Uterus (tissue), 4 donors: ENCODE measurements at places on chromosomes 5 and 9. TPM values are rescaled to one million over a fixed set of nuclear protein-coding genes. Genes with fewer than 3 reads are reported as not detected.

GRCh38 chr9:127960410-127961154 lies 20.2 kb downstream of the EEIG1 start:
- peaks cover 34% of the 10 kb centered on the region for H3K4me1 ChIP-seq
- H3K36me3 ChIP-seq: no peaks in the 10 kb centered on the region
- H3K4me3 ChIP-seq: no peak overlapping the region
- H3K27me3 ChIP-seq: no peaks in the 10 kb centered on the region
- no peak for DNase-seq

DNA sequence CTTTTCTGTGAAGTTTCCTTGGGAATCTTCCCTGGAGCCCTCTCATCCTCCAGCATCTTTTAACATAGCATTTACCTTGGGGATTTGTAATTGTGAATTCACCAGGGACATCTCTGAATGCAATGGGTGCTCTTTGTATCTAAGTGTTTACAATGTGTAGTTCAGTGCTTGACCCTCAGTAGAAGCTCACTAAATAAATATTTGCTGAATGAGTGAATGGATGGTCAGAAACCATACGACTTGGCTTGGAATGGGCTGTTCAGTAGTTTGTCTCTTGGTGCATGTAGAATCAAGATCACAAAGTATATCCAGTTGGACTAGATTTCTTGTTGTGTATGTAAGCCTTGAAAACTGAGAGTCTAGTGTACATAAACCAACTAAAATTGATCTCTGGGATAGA lies 81.8 kb upstream of the MEF2C start:
- H3K4me3 ChIP-seq: no peak overlapping the region
- H3K27ac ChIP-seq: no peak overlapping the region
- no peaks in the 10 kb centered on the region for H3K36me3 ChIP-seq
- no peaks in the 10 kb centered on the region for H3K4me1 ChIP-seq

The UBE2QL1 gene
- total RNA-seq: not detected

DNA sequence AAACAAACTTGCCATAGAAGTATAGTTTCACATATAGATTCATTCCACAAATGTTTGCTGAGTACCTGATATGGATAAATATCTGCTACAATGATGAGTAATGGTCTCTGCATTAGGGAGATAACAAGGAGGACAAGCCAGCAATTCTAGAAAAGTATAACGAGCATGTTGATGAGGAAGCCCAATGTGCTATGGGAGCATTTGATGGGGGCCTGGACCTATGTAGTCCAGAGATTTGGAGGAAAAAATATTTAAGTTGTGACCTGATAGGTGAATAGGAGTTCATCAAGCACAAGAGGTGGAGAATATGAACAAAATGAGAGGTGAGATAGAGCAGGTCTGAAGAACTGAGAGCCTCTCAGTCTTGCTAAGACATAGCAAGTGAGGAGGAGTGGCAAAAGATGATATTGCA lies 14.4 kb upstream of the TMEM245 start:
- no peak overlapping the region for H3K4me3 ChIP-seq
- no peak overlapping the region for H3K27ac ChIP-seq
- no peaks in the 10 kb centered on the region for H3K4me1 ChIP-seq
- DNase-seq: no peak
- no peaks in the 10 kb centered on the region for H3K27me3 ChIP-seq
- H3K36me3 ChIP-seq: no peaks in the 10 kb centered on the region

DNA sequence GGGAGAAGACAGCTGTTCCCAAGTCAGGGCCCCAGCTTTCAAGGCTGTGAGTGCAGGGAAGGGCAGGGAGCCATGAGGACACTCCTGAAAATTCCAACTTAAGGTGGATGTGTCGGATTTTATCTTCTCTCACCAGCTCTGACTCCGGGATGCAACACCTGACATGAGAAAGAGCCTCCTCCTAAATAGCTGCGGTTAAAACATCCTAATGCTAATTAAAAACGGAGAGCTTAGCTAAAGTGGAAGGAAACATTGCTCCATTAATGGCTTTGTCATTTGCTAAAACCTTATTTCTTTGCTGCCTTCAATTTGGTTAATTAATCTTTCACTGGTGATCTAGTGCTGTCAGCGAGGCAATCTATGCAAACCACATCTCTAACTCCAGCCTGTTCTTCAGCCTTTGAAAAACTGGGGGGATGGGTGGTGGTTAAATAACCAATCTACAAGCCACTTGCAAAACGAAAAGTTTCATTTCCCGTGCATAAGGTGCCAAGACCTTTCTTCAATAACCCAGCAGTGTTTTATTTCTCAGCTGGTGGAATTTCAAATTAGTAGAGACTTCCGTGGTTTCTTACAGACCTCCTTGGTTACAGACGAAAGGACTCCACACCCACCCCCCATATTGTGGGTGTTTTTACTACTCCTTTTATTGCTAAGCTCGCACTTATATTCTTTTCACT lies 379.6 kb downstream of the MLLT3 start:
- no peak for DNase-seq
- H3K4me3 ChIP-seq: no peak overlapping the region
- H3K36me3 ChIP-seq: no peaks in the 10 kb centered on the region
- H3K27me3 ChIP-seq: no peaks in the 10 kb centered on the region
- no peaks in the 10 kb centered on the region for H3K4me1 ChIP-seq

DNA sequence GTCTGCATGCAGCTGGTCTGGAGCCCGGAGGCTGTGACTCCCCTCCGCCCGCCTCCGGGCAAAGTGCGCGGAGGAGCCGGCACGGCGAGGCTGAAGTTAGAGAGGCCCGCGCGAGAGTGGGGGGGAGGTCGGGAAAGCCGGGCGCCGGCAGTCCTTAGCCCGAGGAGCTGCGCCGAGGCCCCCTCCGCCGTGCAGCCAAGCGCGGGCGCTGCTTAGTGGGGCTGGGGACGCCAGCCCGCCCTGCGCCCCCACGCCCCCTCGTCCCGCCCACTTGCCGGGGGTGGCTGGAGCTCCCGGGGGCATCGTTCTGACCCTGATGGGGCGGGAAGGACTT lies 403 bp downstream of the NINJ1 start:
- DNase-seq: peak; percentile 83
- peaks cover 3% of the 10 kb centered on the region for H3K4me1 ChIP-seq
- H3K27me3 ChIP-seq: no peaks in the 10 kb centered on the region
- no peaks in the 10 kb centered on the region for H3K36me3 ChIP-seq

GRCh38 chr9:9945966-9946365 lies 666.8 kb downstream of the PTPRD start:
- no peaks in the 10 kb centered on the region for H3K36me3 ChIP-seq
- H3K4me1 ChIP-seq: no peaks in the 10 kb centered on the region
- no peak overlapping the region for H3K27ac ChIP-seq
- H3K4me3 ChIP-seq: no peak overlapping the region

The CANX gene
- total RNA-seq: 155 TPM

The RLN2 gene
- total RNA-seq: 1.3 TPM

DNA sequence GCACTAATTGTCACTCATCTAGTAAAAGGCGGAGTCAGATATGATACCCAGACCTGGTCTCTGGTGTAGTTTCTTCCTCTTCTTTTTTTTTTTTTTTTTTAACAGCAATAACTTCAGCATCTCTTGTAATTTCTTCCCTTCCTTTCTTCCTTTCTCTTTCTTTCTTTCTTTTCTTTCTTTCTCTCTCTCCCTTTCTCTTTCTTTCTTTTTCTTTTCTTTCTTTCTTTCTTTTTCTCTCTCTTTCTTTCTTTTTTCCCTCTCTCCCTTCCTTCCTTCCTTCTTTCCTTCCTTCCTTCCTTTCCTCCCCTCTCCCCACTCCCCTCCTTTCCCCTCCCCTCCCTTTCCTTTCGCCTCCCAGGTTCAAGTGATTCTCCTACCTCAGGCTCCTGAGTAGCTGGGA lies 25.9 kb upstream of the GNPDA1 start:
- H3K4me1 ChIP-seq: no peaks in the 10 kb centered on the region
- no peak for DNase-seq
- H3K27ac ChIP-seq: no peak overlapping the region
- no peaks in the 10 kb centered on the region for H3K36me3 ChIP-seq
- no peak overlapping the region for H3K4me3 ChIP-seq
- no peaks in the 10 kb centered on the region for H3K27me3 ChIP-seq
